Caco-2 (cell line): ENCODE measurements at places on chromosomes 2 and 18.
A peak's percentile ranks its signal among the peaks of the same experiment; 100 is the strongest.

GRCh38 chr2:236551471-236552211, 18.0 kb upstream of the ACKR3 start:
- DNase-seq, result no peak

- DNase-seq, result no peak
Measured at GRCh38 chr18:3265564-3266033, 3.7 kb downstream of the MYL12B start.

GRCh38 chr2:120656273-120656950, 79.3 kb upstream of the GLI2 start:
- DNase-seq, result no peak

- no peak for DNase-seq
Measured at GRCh38 chr18:14914771-14915170, 166.8 kb downstream of the ANKRD30B start.

DNA sequence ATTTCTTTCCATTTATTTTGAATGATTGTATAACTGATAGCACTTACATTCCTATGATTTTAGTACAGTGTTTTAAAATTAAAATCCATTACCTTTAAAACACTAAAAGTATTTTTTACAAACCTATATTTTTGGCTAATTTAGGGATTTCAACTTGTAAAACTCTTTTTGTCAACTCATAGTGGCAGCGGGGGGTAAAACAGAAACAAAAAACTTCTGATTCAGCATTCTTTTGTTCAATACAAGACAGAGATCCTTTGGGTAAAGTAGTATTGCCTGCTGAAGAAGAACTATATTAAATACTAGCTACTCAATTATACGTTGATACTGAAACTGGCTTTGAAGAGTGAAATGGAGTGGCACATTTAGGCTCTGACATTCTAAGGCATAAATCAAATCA, 437.4 kb upstream of the CDH19 start:
- no peak for DNase-seq

DNA sequence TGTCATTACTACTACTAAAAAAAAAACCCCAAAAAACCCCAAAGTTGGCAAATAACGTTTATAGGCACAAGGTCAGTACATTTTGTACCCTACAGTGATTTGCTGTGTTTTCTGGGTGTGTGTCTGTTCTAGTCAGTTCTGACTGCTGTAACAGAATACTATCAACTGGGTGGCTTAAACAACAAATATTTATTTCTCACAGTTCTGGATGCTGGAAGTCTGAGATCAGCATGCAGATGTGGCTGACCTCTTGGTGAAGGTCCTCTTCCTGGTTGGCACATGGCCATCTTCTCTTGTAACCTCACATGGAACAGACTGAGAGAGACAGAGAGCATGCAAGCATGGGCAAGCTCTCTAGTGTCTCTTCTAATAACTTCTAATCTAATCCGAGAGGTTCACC, 103.1 kb downstream of the CERS6 start:
- DNase-seq, result no peak

GRCh38 chr2:214104219-214104618, 306.6 kb upstream of the VWC2L start:
- DNase-seq, result no peak

- DNase-seq, result no peak
Measured at GRCh38 chr2:119393971-119394748, 27.4 kb downstream of the DBI start.

DNA sequence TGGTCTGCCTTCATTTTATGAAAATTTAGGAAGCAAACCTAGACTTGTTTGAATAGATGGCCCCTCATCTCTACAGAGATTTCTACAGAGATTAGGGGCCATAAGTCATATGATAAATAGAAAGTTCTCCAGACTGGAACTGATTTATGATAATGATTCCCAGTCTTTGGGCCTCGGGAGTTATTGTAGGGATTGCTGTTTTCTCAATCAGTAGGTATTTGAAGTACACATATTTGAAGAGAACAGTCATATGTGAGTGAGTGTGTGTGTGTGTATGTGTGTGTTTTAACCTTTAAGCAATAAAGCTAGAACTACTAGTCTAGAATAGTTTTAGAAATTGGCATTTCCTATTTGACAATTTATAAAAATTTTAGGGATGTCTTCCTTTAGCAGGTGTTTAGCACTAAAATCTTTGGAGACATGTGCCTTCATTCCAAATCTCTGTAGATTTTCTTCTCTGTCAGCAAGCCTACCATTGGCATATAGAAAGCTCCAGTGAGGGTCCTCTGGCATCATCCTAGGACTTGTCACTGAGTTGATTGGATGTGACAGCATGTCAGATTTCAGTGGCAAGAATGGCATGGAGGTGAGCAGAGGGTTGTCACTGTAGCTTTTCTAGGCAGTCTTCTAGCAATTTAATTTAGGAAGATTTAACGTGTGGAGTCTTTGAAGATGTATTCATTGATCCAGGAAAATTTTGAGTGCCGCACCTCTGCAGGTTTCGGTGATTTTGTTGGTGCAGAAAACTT, 71.2 kb downstream of the MYO1B start:
- no peak for DNase-seq

DNA sequence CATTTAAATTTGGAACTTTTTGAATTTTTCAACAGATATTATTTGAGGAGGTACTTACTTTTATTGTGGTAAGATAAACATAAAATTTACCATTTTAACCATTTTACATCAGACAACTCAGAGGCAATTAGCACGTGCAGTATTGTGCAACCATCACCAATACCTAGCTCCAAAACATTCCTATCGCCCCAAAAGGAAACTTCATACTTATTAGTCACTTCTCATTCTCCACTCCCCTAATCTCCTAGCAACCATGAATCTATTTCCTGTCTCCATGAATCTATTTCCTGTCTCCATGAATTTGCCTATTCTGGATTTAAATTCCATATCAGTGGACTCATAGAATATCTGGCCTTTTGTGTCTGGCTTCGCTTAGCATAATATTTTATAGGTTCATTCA, 69.9 kb upstream of the FAM136A start:
- DNase-seq, result no peak

GRCh38 chr18:71554686-71555085, 989.5 kb downstream of the CBLN2 start:
- DNase-seq, result no peak

GRCh38 chr2:219688560-219689445, 61.4 kb downstream of the SLC4A3 start:
- DNase-seq, result peak; percentile 30

DNA sequence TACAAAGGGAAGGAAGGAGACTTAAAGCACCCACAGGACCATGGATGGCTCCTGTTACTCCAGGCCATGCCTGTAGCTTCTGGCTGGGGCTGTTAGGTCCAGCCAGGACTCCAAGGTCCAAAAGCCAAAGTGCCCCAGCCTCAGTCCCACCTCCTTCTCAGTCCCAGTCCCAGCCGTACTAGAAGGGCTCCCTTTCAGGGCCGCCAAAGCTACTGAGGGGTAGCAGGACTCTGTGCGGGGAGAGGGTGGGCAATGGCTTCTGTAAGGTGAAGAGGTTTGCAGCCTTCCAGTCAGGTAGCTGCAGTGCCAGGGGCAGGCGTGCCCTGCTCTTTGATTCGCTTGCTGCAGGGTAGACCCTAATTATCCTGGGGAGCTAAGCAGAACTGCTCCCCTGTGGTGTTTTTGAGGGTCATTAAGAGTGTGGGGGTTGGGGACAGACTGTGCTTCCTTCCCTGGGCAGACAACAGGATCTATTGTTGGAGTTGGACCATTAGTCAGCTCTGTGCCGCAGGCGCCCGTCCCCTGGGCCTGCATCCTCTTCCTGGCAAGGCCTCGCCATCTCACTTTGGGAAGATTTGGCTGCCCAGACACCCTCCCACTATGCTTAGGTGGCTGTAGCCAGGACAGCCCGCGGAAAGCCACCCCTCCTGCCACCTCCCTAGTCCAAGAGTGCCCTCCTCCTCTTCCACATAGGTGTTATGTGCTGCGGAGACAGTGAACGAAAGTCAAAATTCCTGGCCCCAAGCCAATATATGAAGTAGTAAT, 118.8 kb downstream of the ZBTB7C start:
- no peak for DNase-seq

DNA sequence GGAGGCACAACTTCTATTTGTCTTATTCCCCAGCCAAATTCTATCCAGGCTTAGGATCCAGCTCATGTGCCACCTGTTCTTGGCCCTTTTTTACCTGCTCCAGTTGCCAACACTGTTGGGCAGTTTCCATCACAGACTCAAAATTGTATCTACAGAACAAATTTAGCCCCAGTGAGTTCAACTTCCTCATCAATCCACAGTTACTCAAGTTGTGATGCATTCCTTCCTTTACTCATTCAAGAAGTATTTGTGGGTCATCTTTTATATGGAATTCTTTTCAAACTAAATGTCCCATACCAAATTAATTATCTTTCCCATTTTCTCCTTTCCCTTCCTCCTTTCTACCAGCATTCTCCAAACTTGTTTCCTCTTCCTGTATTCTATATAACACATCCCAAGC, 12.7 kb upstream of the DDX18 start:
- no peak for DNase-seq

DNA sequence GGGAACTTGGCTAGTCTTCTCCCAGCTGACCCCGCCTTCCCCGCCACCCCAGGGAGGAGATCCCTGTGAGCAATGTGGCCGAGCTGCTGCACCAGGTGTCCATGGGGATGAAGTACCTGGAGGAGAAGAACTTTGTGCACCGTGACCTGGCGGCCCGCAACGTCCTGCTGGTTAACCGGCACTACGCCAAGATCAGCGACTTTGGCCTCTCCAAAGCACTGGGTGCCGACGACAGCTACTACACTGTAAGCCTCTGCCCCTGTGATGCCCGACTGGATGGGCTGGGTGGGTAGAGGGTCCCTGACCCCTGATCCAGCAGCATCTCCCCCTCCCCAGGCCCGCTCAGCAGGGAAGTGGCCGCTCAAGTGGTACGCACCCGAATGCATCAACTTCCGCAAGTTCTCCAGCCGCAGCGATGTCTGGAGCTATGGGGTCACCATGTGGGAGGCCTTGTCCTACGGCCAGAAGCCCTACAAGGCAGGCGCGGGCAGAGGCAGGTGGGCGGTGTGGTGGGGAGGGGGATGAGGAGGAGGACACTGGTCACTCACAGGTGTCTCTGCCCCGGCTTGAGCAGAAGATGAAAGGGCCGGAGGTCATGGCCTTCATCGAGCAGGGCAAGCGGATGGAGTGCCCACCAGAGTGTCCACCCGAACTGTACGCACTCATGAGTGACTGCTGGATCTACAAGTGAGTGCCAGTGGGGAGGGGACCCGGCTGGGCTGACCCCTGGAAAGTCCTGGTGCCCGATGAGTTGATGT, 24.2 kb downstream of the ZAP70 start:
- DNase-seq, result no peak

DNA sequence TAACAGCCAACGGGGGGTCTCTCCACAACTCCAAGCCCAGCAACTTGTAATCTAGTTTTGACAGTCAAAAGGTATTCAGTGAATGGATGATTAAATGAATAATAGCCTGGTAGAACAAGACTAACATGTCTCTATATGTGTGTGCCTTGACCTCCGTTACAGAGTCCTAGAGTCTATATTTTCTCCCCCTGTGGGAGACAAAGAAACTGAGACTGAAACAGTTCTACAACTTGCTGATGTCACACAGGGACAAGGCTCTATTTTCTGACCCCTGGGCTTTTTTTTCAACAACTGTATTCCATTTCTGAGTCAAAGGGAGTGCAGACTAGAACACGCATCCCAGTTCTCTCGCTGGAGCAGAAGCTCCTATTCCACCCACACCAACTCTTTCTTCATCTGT, 223.6 kb upstream of the AGAP1 start:
- DNase-seq, result no peak

- no peak for DNase-seq
Measured at GRCh38 chr18:9878783-9879242, 7.0 kb upstream of the TXNDC2 start.

- DNase-seq, result no peak
Measured at GRCh38 chr2:172430678-172431077, 3.3 kb downstream of the ITGA6 start.

GRCh38 chr2:213104092-213104902, 47.1 kb downstream of the IKZF2 start:
- DNase-seq, result no peak

GRCh38 chr2:169528271-169528701, 18.8 kb downstream of the KLHL41 start:
- DNase-seq, result peak; percentile 81

DNA sequence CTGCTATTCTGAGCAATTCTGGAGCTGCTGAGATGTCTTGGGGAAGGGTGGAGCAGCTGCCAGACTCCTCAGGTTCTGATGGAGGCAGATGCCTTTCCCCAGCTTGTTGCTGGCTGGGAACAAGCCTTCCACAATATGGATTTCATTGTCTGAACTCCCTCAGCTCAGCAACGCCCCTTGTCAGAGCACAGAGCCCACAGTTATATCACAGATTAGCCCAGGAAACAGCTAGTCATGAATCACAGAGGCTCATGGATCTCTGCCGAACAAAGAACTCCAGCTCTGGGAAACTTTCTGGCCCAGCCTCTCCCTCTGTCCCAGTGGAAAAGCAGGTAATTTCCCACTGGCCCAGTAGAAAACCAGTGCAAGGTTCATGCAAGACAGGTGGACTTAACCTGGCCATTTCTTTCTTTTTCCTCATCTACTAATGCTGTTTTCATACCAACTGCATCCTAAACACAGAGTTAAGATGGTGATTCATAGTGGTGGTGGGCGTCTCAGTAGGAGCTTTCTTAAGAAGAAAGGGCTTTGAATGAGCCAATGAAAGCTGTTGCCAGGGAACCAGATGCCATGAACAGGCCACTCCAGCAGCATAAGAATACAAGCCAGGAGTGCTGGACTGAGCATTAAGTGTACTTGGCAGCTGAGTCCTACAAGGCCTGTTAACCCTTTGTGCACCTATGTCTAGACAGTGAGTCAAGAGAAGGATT, 8.7 kb upstream of the KIAA2012 start:
- no peak for DNase-seq

DNA sequence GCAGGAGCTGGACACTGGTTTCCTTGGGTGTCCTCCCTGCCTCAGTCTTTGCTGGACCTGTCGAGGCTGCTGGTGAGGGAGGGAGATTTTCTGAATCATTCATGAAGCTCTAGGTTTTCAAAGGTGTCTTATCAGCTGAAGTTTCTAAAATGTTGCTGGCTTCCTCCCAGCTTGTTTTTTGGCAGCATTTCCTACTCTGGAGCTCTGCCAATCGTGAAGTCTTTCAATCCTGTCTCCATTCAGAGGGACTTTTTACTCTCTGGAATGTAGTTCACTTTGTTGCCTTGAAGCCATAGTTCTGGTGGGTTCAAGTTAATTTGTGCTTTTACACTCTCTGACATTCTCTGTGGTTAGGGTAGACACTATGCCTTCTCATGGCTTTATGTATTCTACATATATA, 23.9 kb downstream of the SNTG2 start:
- DNase-seq, result no peak
